ENCODE measurements at places on chromosomes 5 and 9. TPM values are rescaled to one million over a fixed set of nuclear protein-coding genes. Genes with fewer than 3 reads are reported as not detected.
A peak's percentile ranks its signal among the peaks of the same experiment; 100 is the strongest.

Gene CDC42SE2
- 10.7 TPM for polyA plus RNA-seq

DNA sequence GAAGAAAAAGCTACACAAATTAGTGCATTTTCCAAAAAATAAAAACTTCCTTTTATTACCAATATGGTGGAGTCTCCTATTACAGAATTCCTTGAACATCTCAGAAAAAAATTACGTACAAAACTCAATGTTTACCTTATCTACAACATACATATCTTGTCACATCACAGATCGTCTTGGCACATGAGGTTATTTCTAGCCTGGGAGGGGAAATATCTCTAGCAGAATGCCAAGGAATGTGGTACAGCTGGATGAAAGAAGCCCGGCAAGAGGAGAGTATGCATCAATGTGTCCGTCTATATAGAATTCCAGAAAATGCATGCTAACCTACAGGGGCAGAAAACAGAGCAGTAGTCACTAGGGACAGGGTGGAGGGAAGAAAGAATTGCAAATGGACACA is 443.8 kb downstream of the ZSWIM6 start:
- no peak for DNase-seq

GRCh38 chr5:134494780-134495179 is 30.7 kb upstream of the JADE2 start:
- DNase-seq, result no peak

- DNase-seq, result peak; percentile 32
Measured at GRCh38 chr9:83649080-83649479, 26.1 kb downstream of the IDNK start.

DNA sequence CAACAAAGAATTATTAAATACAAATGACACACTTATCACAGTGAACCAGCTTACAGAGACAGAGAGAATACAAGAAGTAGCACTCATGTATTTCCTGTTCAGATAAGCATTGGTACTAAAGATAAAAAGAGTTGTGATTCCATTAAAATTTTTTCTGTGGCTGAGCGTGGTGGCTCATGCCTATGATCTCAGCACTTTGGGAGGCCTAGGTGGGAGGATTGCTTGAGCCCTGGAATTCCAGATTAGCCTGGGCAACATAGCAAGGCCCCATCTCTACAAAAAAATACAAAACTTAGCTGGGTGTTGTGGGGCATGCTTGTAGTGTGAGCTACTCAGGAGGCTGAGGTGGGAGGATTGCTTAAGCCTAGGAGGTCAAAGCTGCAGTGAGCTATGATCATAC is 32.9 kb downstream of the FCHO2 start:
- DNase-seq, result peak; percentile 59

All from endothelial cell of umbilical vein (primary cell).